Daoy (cell line): ENCODE measurements at places on chromosomes 5 and 9. TPM values are rescaled to one million over a fixed set of nuclear protein-coding genes. Genes with fewer than 3 reads are reported as not detected.

The PRRX2 gene
- total RNA-seq: 1.5 and 1.7 TPM in 2 replicates

DNA sequence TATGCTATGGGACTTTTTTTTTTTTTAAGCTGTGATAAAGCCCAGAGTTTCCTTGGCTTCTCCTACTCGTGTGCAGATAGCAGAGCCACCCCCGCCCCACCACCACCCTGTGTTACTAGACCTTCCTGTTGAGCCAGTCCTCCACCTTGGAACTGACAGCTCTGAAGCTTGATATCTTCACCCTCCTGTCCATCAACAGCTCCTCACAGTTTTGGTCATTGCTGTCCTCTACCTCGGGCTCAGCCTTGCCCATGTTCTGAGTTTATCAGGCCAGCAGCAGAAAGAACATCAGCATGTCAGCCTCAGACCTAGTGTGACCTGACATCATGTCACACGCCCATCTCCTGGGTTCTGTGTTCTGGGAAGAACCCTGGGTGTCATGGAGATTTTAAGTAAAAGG is 167.1 kb upstream of the RAI14 start:
- DNase-seq: no peak

DNA sequence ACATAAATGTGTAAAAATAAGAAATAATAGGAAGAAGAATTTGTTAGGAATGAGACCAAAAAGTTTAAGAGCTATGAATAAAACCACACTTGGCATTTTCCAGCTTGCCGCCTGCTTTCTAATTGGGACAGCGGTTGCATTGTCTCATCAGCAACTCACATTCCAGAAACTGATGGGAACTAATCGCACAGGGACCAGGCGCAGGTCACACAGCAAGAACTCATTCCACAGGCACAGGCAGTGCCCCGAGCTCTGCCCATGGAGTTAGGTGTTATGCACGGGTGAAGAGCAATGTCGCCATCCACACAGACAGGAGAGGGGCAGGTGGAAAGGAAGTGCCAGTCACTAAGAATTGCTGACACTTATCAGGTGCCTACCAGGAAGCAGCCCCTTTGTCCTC is 279.9 kb downstream of the NSG2 start:
- DNase-seq: no peak

The GABRB2 gene
- 0.09 and 0.11 TPM in 2 replicates for total RNA-seq

The PCDHB16 gene
- total RNA-seq: 4.3 and 4.8 TPM in 2 replicates

The RNF180 gene
- 2.4 and 4.3 TPM in 2 replicates for total RNA-seq

- peak; percentile 87 for DNase-seq
Measured at GRCh38 chr9:132609829-132610228, 27.4 kb downstream of the BARHL1 start.

DNA sequence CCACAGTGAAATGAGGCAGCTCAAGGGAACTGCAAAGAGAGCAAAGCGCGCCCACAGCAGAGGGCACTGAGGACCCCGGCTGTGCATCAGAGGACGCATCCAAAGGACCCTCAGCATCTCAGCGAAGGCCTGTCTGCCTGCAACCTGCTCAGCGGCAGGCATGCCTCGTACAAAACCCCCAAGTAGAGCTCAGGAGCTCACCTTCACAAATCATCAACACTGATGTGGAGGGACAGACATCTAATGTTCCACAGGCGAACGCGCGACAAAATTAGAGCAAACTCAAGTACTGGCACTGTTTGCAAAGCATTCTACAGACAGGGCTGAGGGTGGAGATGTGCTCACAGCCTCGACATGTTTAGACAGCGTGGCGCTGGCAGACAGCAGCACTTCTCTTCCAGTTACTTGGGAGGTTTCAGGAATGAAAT is 81.0 kb downstream of the DCP2 start:
- no peak for DNase-seq

The GABRA1 gene
- total RNA-seq: 1.9 and 9.7 TPM in 2 replicates

DNA sequence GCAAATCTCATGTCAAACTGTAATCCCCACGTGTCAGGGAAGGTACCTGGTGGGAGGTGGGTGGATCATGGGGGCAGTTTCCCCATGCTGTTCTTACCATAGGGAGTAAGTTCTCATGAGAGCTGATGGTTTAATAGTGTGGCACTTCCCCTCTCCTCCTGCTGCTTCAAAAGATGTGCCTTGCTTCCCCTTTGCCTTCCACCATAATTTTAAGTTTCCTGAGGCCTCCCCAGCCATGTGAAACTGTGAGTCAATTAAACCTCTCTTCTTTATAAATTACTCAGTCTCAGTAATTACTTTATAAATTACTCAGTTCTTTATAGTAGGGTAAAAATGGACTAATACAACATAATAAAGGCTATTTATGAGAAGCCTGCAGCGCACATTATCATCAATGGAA is 7.1 kb upstream of the CNTRL start:
- DNase-seq: no peak

The NME5 gene
- total RNA-seq: 0.29 TPM in 1 of 2 replicates, not detected in the other

GRCh38 chr5:132058646-132059042 is 1.8 kb upstream of the IL3 start:
- DNase-seq: no peak
